ENCODE measurements at places on chromosomes 5 and 9.
A peak's percentile ranks its signal among the peaks of the same experiment; 100 is the strongest.

DNA sequence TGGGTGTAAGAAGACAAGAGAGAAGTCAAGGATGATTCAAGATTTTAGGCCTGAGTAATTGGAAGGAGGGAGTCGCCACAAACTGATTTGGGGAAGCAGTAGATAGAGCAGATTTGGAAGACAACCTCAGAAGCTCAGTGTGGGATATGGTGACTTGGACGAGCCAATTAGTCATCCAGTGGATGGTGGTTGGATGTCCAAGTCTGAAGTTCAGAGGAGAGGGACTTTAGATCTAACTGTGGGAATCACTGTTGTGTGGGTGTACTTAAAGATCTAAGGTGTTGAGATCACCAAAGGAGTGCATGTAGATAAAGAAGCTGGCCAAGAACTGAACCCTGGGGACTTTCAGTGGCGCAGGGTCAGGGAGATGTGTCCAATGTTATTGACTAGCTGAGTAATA lies 2.2 kb downstream of the IDNK start:
- no peak for DNase-seq

DNA sequence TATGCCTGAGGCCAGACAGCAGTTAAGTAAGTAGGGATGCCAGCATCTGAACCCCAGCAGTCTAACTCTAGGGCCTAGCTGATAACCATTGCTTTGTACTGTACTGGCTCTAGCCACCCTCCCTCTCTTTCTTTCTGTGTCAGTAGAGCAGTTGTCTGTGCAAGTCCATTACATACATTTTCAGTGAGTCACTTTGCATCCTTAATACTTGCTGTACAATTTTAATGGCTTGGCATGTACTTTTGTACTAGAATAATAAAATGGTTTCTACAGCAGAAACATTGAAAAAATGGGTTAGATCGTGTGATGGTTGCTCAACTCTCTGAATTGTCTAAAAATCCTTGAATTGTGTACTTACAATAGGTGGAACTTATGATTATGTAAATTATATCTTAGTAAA lies 1.5 kb upstream of the TTC39B start:
- DNase-seq, result peak; percentile 78

GRCh38 chr9:137245450-137246421 lies 4.6 kb downstream of the TUBB4B start:
- DNase-seq, result no peak

GRCh38 chr5:174732036-174733020 lies 7.9 kb downstream of the MSX2 start:
- DNase-seq, result no peak

DNA sequence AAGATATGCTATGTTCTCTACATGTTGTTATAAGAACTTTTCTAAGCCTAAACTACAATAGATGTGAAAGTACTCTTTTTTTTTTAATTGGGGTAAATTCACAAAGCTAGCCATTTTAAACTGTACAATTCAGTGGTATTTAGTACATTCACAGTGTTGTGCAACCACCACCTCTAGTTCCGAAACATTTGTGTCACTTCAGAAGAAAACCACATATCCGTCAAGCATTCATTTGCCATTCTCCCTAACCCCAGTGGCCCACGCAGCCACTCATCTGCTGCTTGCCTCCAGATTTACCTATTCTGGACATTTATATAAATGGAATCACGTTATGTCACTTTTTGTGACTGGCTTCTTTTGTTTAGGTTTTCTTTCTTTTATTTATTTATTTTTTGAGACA lies 43.1 kb downstream of the SPTAN1 start:
- no peak for DNase-seq

DNA sequence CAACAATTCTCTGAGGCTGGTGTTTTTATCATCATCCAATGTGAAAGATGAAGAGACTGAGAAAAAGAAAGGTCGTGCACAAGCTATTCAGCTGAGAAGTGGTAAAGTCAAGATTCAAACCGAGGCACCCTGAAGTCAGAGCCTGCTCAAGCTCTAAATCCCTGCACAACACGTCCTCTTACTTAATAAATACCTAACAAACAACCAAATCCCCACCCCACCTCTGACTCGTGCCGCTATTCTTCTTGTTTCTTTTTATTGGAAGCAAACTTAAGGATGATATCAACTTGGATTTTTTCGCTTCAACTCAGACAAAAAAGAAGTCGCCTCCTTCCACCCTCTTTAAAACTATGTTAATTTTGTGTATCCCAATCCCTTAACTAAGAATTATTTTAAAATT lies 140.2 kb downstream of the CEP120 start:
- DNase-seq, result no peak

DNA sequence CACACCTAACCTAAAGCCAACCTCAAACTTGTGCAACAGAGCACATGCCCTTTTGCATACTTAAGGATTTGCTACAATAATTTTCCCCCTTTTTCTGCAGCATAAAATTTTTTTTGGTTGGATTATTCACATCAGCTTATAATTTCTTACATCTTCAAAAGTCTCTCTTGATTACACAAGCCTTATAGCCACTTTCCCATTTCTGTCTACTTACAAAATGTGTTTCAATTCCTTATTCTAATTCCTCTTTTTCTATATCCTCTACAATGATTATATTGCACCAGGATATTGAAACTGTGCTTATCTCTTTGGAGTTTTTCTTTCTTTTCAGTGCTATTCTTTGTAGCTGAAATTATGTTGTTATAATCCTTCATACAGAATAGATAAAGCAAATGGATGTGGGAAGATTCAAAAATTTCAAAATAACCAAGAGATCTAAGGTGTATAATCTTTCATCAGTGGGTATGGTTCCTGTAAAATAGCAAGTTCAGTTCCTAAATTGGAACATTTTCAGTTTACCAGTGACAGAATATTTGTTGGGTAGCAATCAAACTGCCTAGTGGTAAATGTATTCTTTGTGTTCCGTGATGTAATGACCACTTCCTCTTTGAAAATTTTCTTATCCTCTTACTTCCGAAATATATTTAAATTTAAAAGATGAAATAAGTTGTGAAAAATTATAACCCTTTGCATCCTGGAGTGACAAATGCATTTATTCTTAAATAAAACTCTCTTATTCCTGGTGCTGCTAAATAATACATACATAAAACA lies 386.8 kb upstream of the CHD1 start:
- no peak for DNase-seq

DNA sequence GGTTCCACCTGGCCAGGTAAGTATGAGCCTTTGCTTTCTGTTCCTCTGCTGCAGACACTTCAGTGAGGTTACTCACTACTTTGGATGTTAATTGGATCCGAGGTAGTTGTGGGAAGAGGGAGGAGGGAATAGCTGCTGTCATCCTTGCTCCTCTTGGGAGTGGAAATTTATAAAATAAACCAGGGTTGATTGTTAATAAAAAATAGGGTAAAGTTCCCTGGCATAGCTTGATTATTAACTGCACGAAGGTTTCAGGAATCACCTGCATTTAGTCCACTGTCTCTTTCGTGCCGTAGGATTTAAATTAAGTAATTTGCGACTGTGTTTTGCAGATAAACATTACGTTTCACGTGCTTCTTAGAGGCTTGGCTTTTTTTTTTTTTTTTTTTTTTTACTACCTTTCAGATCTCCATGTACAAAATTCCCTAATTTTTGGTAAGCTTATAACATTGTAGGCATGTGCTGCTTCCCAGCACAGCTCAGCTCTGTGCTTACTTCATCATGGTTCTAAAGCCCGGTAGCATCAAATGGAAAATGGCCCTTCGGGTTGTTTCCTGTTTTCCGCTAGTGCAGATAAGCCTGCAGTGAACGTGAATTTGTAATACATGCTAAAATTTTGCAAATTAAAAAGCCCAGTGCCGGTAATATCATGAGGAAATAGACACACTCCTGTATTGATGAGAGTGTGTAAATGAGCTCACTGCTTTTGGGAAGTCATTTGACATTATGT lies 26.9 kb upstream of the LTC4S start:
- no peak for DNase-seq

- no peak for DNase-seq
These were observed 5.5 kb upstream of the GSN start for GRCh38 chr9:121262423-121262822.

DNA sequence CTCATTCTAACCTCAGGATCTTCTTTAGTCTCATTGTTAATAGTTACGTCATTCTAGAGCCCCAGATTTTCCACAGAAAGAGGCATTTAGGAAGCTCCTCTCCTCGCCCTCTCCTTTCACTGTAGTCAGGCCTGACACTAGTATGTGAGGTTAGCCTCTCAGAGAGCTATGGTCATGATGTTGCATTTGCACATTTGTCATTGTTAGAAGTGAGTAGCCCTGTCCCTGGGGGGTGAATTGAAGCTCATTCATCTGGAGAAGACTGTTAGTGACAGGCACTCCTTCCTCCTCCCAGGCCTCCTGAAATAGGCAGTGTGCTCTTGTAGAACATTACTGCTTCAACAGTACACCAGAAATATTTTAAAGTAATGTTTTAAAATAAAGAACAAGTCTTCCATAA lies 26.6 kb upstream of the LRRTM2 start:
- DNase-seq, result no peak

DNA sequence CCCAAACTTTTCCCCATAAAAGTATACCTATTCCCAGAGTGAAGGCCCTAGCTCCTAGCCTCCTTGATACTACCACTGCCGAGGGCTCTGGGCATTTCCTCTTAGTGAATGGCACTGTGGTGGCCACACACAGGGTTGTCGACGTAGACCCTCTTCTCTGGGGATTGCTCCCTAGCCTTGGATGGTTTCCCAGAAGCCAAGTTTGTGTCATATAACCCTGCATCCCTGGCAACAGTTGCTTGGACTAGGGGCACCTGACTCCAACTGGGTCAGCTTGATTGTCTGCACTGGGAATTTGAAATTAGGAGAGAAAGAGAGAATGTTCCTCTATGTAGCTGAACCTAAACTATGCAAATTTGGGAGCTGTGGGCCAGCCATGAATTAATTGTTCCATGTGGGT lies 32.3 kb upstream of the KIF2A start:
- no peak for DNase-seq

Measured in fibroblast of skin of left quadriceps (primary cell).